ENCODE measurements at places on chromosomes 1 and 21.

GRCh38 chr21:26842974-26843932 is 2.0 kb downstream of the ADAMTS1 start:
- peak; percentile 88 for DNase-seq

GRCh38 chr1:179813626-179814545 is 63.7 kb downstream of the TOR1AIP2 start:
- no peak for DNase-seq

- DNase-seq, result no peak
Measured at GRCh38 chr1:57674801-57675200, 250.9 kb upstream of the DAB1 start.

GRCh38 chr1:17865912-17866739 is 111.0 kb downstream of the ACTL8 start:
- DNase-seq, result no peak

- no peak for DNase-seq
Measured at GRCh38 chr1:185348985-185349384, 31.9 kb upstream of the IVNS1ABP start.

DNA sequence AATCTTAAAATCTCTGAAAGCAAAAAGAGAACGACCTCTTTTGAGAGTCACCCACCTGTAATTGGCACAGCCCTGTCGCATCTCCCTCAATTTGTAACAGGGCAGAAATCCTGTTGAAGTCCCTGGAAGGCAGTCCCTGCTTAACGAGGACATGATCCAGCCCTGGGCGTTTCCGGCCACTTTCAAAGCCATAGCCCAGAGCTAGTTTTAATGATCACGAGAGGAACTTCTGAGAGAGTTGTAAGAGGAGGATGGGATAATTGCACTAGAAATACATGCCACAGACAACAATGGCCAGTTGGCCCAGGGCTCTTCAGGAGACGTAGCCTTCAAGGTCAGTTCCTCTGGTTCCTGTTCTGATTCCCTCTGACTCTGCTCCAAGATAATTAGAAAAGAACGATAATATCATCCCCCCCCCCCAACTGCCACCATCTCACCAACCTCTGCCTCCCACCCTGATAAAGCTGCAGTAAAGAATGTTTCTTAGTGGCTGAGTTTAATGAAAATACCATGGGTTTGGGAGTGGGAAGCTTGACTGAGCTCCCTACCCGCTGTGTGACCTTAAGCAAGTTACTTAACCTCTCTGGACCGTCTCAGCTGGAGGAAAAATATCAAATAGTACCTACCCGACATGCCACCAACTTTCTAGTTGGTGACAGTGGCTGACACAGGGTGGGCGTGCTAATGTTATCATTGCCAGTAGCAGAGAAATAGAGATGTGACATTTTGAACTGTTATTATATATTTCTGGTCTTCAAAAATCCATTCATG is 140.0 kb downstream of the OMA1 start:
- no peak for DNase-seq

DNA sequence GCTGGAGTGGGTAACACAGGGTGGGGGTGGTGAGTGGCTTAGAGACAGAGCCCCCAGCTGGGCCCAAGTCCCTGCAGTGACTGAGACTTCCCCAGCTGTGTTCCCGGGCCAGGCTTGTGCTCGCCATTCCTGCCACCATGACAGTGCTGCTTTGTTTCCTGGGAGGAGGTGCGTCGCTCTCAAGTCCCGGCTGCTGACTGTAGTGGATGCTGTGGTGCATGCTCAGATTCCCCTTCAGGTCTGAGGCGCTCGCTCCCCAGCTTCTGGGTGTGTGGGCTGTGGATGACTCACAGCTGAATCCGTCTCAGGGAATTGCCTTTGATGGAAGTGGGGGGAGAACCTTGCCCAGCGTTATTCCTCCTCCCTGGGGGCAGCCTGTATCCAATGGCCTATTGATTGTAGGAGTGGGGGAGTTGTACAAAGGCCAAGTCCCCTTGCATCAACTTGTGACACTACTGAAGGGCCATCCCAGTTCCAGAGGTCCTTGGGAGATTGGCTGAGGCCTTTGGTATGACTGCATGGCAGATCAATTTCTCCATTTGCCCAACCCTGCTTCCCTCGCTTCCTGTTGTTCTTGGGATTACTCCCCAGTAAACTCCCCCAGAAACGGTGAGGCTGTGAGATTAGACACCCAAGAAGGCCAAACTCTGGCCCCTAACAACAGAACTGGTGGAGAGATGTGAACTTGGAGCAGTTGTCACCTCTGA is 17.8 kb upstream of the POU3F1 start:
- no peak for DNase-seq

DNA sequence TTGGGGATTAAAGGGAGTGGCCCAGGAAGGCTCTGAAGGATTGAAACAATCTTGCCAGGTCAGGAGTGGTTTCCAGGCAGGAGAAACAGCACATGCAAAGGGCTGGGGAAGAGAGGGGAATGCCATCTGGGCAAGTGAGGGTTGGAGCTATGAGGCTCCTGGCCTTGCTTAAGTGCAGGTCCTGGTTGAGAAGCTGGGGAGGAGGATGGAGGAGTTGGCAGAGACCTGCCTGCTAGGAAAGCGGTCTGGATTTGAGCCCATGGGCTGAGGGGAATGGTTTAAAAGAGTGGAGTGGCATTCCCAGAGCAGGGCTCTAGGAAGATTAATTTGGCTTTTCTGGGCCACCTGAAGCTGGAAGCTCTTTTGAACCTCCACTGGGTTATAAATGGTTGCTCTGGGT is 9.2 kb downstream of the IGSF21 start:
- DNase-seq, result no peak

- DNase-seq, result no peak
Measured at GRCh38 chr1:39877231-39877778, 6.0 kb downstream of the TRIT1 start.

DNA sequence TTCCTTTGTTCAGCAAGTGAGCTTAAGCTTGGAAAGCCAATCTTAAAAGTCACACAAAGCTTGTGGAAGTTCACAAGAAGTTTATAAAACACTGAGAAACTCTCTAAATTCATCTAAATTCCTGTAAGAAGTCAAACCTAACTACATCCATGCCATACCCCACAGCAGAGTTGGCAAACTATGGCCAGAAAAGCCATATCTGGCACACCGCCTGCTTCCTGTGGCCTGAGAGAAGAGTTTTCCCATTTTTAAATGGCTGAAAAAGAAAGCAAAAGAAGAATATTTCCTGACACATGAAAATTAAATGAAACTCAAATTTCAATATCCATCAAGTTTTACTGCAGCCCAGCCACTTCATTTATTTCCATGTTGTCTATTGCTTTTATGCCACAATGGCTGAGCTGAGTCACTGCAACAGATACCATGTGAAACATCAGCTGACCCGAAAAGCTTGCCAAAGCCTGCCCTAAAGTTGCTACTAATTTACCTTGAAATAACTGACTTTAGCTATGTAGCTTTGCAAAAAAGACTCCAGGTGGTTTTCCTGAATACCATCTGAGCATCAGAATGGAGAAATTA is 237.1 kb downstream of the SLC45A1 start:
- DNase-seq, result no peak

- peak; percentile 6 for DNase-seq
Measured at GRCh38 chr1:89484092-89485038, 40.3 kb upstream of the LRRC8B start.

- DNase-seq, result no peak
Measured at GRCh38 chr1:20578062-20578461, 10.8 kb upstream of the CDA start.

All from NCI-H524 (cell line).